ENCODE measurements at places on chromosomes 11 and 22.

GRCh38 chr11:65316227-65317024, 1.8 kb downstream of the CDC42EP2 start:
- DNase-seq = no peak

DNA sequence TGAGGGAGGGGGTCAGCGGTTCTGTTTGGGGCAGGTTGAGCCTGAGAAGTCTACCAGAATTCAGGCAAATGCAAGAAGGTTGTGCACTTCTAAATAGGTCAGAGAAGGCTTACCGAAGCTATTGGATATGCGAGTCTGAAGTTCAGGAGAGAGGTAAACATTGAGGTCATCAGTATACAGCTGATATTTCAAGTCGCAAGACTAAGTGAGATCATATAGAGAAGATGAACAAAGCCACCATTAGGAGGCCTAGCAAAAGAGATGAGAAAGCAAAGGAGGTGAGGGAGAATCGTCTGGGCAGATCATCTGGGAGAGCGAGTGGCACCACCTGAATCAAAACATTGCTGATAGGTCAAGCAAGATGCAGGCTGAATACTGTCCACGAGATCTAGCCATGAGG, 430.6 kb downstream of the BUD13 start:
- no peak for DNase-seq

DNA sequence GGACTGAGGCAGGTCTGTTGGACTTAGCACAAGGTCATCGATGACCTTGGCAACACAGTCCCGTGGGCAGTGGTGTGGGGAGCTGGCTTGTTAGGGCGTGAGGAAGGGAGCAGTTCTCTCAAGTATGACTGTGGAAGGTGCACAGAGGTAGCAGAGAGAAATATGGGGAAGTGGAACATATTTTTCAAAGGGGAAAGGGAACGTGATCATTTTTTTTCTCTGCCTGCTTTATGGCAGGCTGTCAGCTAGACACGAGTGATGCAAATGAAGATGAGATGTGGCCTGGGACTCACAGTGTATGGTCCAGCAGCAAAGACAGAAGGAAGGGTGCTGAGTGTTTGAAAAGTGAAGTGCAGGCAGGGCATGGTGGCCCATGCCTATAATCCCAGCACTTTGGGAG, 30.6 kb downstream of the ADAMTS8 start:
- no peak for DNase-seq

- DNase-seq = no peak
These were observed 7.3 kb upstream of the PKNOX2 start for GRCh38 chr11:125157118-125157733.

- no peak for DNase-seq
These were observed 274.3 kb downstream of the DDX10 start for GRCh38 chr11:108939135-108939534.

- no peak for DNase-seq
These were observed 746 bp upstream of the CALCB start for GRCh38 chr11:15072551-15073143.

DNA sequence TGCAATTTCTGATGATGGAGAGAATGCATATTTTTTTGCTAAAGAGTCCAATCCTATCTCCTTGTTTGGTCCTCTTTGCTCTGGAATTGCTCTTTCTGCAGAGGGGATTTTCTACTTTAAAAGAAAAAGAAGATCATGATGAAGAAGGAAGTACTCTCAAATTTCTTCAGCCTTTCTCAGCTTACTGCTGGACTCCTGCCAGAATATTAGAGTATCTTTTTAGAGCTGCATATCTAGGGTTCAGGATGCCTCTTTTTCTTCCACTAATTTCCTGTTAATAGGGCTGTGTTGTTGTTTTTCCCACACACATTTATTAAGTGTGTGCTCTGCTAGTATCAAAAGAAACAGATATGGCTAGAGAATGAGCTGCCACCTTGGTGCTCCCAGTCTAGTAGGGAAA, 18.2 kb downstream of the UBASH3B start:
- no peak for DNase-seq

DNA sequence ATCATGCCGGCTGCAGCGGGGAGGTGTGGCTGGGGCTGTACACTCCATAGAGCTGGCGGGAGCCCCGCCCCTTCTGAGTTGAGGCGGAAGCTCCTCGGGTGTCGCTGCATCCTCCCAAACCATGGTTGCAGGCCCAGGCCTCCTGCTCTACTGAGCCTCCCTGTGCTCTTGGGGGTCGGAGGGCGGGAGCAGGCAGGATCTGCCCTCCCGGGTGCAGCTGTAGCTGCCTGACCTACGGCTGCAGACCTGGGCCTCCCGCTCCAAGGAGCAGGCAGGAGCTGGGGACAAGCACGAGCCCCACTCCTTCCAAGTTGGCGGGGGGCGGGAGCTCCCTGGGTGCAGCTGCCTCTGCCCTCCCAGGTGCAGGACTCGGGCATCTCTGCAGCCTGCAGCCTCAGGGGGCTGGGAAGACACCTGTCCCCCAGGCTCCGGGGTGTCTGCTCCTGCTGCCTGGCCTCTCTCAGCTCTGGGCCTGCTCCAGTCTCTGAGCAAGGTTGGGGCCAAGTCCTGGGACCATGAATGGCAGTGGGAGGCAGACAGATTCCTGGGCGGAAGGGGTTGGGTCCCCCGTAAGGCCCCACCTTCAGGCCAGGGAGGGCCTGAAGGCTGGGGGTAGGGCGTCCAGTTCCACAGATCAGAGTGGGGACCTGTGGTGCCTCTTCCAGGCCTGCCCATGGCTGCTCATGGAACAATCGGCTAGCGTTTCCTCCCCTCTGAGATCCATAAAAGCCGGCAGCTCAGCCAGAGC, 46.4 kb upstream of the SC5D start:
- no peak for DNase-seq
